HTR-8/SVneo (cell line): ENCODE measurements at places on chromosomes 5 and 9.

DNA sequence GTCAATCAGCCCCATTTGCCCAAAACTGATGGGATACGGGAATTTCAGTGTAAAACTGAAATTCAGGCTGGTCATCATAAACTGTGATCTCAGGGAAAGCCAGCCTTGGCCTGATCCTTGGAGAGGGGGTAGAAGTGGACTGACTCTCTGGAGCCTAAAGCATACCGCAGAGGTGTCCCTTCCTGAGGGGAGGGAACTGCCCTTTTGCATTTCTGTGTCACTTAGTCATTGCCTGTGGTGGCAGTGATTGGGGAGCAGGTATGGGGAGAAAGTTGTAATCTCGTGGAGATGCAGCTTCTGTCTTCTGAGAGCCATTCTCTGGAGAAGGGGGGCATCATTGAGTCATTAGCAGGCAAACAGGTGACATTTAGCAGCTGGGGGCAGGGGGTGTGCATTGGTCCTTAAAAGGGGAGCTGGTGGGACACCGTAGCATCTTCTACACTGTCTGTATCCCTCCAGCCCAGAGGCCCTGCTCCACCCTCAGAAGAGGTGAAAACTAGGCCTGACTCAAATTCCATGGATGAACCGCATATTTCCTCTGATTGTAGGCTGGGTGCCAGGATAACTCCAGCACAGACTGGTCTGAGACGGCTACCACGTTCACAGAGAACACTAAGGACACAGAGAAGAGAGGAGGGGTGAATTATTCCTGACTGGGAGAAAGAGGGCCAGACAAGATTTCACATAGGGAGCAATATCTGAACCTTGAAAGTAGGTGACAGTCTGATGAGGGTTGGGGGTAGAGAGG, 143.3 kb downstream of the SEC61B start:
- peak; percentile 23 for DNase-seq

DNA sequence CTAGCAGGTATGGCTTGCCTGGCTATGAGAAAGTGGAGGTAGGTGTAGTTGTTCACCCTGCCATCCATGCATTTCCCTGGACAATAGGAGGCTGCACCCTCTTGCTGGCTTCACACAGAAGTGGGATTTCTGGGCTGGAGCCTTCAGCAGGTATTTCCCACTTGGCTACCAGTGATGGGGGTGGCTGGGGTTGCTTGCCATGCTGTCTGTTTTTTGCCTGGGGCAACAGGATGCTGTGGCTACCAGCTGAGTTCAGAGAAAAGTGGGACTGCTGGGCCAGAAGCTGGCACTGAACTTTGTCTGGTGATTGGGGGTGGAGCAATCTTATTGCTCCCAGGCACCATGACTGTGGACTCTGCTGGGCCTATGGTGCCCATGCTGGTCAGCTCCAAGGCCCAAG, 299.6 kb downstream of the FAM170A start:
- no peak for DNase-seq

DNA sequence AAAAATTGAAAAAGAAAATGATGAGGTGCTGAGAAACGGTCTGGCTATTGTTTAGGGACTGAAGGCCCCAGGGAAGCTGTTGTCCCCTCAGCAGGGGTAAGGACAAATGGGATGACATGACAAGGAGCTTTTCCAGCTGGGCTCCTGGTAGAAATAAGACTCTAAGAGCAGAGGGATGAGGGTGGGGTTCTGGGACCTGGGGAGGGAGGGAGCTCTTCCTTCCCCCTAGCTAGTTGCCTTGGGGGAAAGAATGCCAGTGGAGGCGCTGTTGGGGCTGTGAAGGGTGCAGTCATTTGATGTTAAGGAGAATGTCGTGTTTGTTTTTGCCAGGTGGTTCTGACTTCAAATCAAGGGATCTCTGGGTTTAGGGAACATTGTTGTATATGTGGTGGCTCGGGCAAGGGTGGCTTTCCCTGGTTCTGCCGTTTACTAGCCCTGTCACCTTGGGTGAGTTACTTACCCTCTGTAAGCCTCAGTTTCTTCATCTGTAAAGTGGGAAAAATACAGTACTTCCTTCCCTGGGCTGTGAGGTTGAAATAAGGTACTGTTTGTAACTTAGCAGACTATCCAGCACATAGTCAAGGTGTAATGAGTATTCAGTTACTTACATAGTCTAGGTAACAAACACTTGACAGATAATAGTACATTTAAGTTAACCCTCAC, 47.8 kb downstream of the WWC1 start:
- DNase-seq, result no peak

GRCh38 chr5:72380492-72381274, 60.5 kb downstream of the PTCD2 start:
- no peak for DNase-seq

DNA sequence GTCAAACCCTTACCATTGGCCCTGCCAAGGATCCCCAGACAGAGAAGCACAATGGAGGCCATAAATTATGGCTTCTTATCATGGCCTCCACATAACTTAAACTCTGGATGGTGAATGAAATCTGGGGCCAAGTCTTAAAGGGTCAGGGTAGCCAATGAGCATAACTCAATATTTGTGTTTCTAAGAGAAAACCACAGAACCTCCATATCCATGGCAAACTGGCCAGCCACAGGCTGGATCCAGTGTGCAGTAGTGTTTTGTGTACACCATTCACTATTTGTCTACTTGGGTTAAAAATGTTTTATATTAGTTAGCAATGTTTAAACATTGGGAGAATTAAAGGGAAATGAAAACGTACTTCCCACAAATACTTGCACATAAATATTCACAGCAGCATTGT, 60.8 kb downstream of the CDO1 start:
- no peak for DNase-seq
